GM12891 (cell line): ENCODE measurements at places on chromosomes 2 and 18.

GRCh38 chr2:38886063-38886462 is 3.6 kb upstream of the ARHGEF33 start:
- DNase-seq: no peak

- DNase-seq: no peak
These were observed 852.4 kb upstream of the ACVR2A start for GRCh38 chr2:146992466-146992865.

- no peak for DNase-seq
These were observed 73.5 kb downstream of the EMX1 start for GRCh38 chr2:72990695-72991438.

DNA sequence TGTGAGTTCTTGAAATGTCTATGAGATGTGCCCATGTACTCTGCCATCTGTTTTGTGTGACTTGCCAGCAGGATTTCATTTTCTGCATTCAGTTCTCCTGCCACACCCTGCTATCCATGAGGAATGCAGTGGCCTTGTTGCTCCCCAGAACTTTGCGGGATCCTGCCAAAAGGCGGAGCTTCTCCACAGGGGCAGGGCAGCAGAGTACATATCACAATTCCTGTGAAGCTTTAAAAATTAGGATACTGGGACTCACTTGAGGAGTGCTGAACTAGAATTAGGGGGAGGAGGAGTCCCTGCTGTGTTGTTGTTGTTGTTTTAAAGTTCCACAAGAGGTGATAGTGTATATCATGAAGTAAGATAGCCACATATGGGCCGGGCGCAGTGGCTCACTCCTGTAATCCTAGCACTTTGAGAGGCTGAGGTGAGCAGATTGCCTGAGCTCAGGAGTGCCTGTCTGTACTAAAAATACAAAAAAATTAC is 76.4 kb downstream of the TANC1 start:
- DNase-seq: no peak

DNA sequence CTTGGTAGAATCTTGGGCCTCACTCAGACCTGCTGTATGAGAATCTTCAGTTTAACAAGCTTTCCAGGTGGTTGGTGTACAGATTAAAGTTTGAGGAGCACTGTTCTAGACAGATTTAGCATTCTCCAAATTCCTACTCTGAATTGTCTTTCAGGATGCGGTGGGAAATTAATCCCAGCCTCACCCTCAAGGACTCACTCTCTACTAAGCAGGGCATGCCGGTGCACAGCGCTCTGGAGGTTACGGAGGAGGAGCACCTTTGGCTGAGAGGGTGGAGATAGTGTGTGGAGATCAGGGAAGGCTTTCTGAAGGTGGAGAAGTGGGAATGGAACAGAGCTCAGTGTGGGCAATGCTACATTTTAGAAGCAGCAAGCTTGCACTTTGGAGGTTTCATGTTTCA is 359.2 kb downstream of the LRATD1 start:
- DNase-seq: no peak

DNA sequence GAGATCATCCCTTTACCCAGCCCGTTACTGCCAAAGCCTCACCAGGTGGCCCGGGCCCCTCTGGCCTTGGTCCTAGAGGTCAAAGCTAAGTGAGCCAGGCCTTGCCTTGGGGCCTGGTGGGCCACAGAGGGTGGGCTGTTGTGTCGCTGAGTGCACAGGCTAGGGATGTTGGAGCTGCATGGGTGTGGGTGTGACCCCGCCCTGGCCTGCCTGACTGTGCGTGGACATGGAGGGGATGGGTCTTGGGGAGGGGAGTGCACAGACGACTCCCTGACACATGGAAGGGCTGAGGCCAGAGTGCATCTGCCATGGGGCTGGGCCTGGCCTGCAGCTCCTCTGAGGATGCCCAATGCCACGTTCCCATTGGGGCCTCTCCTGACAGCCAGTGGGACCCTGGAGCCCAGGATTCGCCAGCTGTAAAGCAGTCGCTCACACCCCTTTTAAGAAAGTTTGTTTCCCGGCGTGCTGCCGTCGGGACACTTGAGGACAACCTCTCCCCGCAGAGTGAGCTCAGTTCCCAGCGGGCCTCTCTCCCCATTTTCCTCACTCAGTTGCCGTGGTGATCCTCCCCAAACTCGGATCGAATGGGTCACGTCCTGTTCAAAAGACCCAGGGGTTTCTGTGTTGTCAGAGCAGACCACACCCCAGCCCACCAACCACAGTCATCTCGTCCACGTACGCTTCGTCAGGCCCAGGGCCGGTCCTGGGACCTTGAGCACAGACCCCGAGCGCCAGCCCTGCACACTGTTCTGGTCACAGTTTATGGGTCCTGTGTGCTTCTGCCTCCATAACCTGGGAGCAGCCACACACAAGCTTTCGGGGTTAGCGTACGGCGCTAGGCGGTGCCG is 93.5 kb downstream of the NFATC1 start:
- DNase-seq: no peak

DNA sequence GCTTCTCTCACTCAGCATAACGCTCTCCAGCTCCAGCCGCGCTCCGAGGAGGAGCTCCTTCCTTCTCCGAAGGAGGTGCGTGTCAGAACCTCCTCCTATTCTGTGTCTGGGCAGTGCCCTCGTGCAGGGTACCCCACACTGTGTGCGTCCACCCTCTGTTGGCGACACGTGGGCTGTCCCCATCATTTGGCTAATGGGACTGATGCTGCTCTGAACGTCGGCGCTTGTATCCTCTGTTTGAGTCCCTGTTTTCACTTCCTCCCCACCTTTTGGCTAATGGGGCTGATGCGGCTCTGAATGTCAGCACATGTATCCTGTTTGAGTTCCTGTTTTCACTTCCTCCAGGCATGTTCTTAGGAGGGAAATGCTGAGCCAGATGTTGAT is 22.2 kb downstream of the KCNG2 start:
- DNase-seq: peak; percentile 75

- no peak for DNase-seq
These were observed 396.4 kb upstream of the TNP1 start for GRCh38 chr2:217256251-217256650.

DNA sequence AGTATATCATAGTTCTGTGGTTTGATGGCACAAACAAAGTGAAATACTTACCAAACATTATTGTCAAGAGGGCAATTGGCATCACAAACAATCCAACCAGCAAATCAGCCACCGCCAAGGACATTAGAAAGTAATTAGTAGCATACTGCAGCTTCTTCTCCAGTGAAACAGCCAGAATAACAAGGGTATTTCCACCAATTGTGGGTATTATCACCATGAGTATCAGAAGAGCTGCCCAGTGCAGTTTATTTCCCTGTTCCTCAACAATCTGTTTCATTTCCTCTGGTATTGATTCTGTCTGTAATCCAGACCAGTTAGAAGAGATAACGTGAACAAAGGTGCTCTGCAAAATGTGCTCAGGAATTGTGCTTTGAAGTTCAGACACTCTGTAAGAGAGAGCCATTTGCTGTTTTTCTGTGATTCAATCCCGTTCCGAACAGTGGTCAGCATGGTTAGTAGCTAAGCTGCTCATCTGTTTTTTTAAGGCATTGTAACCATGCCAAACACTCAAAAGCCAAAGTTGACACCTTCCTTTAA is 1.4 kb downstream of the HTR2B start:
- no peak for DNase-seq

DNA sequence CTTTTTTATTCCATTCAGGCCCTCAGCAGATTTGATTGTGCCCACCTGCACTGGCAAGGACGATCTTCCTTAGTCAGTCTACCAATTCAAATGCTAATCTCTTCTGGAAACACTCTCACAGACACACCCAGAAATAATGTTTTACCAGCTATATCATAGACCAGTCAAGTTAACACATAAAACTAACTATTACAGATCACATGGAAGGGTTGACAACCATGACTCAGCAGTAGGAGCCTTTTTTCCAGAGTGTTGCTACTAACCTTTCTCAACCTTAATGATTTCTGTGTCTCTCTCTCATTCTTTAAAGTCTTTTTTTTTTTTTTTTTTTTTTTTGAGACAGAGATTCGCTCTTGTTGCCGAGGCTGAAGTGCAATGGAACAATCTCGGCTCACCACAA is 143.5 kb upstream of the MSH6 start:
- no peak for DNase-seq

- no peak for DNase-seq
These were observed 7.7 kb downstream of the L3MBTL4 start for GRCh38 chr18:6406910-6407470.

DNA sequence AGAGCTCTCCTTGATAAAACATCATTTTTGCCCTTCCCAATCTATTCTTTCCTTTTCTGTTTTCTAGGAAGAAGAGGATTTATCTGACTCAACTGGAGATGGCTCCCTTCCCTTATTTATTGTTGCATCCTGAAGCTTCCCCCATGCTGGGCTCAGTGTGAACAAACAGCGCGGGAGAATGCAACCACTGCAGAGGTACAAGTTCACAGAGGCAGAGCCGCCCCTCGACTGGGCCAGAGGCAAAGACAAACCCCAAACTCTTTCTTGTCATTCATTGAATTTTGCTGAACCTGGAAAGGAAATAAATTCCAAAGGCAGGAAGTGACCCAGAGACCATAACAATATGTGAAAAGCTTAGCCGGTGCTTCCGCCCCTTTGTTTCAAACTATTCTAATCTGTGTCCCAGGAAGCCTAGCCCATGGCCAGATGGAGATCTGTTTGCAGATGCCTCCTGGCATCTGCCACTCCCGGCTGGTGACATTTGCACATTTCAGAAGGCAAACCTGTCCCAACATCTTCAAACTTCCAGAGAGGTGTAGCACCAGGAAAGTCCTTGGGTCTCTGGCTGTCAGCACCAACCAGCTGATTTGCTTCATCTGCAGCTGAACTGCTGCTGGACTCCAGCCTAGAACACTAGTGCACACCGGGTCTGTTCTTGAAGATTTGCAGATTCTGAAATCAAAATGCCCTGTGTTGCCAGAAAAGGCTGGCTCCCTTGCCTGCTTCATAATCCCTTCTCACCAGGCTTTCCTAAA is 79.4 kb upstream of the MAP4K3 start:
- no peak for DNase-seq

DNA sequence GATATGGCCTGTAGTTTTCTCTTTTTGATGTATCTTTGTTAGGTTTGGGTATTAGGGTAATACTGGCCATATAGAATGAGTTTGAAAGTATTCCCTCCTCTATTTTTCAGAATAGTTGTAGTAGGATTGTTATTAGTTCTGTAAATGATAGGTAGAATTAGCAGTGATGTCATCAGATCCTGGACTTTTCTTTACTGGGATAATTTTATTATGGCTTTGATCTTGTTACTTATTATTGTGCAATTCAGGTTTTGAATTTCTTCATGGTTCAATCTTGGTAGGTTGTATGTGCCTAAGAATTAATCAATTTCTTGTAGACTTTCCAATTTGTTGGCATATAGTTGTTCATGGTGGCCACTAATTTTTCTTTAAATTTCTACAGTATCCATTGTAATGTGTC is 916.6 kb downstream of the CCDC85A start:
- DNase-seq: no peak

- no peak for DNase-seq
These were observed 116.8 kb upstream of the SPRED2 start for GRCh38 chr2:65549257-65549627.

GRCh38 chr2:222311978-222312738 is 13.4 kb upstream of the PAX3 start:
- no peak for DNase-seq

GRCh38 chr2:50143822-50144575 is 887.9 kb downstream of the NRXN1 start:
- peak; percentile 8 for DNase-seq

- DNase-seq: no peak
These were observed 357.1 kb downstream of the CCDC85A start for GRCh38 chr2:56540916-56541315.

DNA sequence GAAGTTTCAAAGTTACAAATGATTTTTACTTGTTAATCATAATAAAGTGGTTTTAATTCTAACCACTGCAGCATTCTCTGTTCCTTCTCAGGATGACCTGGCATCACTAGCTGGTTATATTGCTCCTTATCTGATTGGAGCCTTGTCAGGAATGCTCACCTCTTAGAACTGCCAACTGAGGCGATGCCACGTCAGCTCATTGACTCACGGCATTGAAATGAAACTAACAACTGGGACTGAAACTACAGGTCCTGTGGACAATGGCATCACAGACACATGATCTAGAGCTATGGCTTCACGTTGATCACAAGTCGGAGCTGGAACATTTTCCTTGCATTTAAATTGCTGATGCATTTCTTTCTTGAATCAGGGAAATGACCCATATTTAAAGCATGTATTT is 54.9 kb upstream of the MAP2 start:
- no peak for DNase-seq

DNA sequence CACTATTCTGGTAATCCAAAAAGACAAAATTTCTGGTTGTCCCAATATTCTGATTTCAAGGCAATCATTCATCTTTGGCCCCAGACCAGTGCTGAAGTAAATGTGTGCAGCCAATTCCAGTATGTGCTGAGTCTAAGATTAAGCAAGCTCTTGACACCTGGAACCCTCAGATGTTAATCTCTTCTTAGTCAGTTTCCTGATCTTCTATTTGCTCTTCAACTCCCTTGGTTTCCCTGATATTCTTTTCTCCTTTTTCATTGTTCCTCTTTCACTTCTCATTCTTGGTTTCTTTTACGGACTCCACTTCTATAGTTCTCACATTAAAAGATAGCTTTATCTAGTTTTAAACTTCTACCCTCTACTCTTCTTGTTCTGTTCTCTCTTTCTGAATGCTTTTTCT is 445.7 kb upstream of the FANCL start:
- no peak for DNase-seq

- DNase-seq: no peak
These were observed 3.6 kb downstream of the PDE11A start for GRCh38 chr2:178068823-178069454.

- no peak for DNase-seq
These were observed 14.6 kb upstream of the MEP1B start for GRCh38 chr18:32175265-32175664.

- no peak for DNase-seq
These were observed 110.3 kb downstream of the SMAD7 start for GRCh38 chr18:48840491-48840877.

GRCh38 chr2:144115739-144116291 is 404.1 kb downstream of the ZEB2 start:
- no peak for DNase-seq

GRCh38 chr2:124151691-124152090 is 126.6 kb downstream of the CNTNAP5 start:
- DNase-seq: no peak

DNA sequence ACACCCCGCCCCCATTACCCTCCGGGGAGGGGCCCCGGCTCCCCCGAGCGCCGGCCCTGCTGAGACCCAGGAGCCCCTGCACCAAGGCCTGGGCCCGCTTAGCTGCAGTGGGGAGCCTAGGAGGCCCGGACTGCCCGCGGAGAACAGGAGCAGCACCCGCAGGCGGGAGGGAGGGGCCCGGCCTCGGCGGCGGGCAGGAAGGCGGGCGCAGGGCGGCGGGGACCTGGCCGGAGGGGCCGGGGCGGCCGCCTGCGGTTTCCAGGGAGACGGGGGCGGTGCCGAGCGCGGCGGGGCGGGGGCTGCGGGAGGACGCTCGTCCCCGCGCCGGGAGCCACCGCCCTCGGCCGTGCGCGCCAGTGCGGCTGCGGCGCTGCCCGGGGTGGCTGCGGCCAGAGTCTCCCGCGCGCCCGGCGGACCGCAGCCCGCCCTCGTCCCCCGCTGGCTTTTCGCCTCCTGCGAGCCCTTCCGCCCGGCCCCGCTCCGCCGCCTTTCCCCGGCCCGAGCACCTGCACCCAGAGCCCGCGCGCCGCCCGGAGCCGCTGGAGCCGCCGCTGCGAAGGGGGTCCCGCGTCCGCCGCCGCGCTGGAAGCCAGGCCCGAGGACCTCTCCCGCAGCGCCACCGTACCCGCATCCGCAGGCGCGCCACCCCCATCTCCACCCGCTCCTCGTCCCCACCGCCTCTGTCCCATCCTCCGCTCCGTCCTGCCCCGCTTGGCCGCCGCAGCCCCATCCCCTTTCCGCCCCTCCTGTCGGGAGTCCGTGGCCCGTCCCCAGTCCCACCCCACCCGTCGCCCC is 17.2 kb downstream of the GPC1 start:
- peak; percentile 75 for DNase-seq

- no peak for DNase-seq
These were observed 120.2 kb downstream of the FEZ2 start for GRCh38 chr2:36477746-36478145.
